ENCODE measurements at places on chromosomes 2 and 18.

DNA sequence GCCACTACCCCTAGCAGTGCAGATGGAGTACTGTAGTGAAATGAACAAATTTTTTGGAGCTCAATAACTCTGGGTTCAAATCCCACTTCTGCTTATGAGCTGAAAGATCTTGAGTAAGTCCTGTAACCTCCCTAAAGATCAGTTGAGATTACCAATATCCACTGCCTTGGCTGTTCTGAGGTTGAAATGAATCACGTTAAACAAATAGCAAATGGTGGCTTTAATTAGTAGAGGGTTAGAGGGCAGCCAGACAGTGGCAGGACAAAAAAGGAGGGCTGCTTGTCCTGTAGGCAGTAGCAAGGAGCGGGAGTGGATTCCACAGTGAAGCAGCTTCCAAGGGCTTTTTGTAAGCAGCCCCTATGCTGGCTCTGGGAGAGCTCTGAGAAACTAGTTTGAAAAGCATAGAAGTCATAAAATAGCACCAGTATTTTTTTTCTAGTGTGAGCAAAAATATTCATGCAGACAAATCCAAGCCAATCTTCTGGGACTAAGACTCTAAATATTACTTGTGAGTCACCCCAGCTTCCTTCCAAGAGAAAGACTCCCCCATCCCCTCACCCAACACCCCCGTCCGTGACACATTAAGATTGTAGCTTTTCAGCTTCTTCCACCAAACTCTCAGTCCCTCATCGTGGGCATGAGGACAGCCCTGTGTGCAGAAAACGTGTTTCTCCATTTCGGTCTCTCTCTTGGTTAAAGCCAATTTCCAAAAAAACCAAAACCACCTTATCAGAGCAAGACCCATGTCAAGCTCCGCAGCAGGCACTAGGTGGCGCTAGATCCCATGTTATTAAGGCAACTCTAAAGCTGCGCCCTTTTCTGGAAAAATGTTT lies 123.5 kb upstream of the LGALSL start:
- peak; percentile 58 for DNase-seq

- no peak for DNase-seq
Observed at GRCh38 chr2:197369228-197369932, 58.8 kb upstream of the ANKRD44 start.

- no peak for DNase-seq
Observed at GRCh38 chr18:58088691-58089065, 44.7 kb downstream of the NEDD4L start.

GRCh38 chr18:31511098-31511497 lies 13.1 kb downstream of the DSG2 start:
- no peak for DNase-seq

GRCh38 chr2:109582928-109583895 lies 30.6 kb downstream of the SEPTIN10 start:
- no peak for DNase-seq
